ENCODE measurements at places on chromosomes 12 and 14. TPM values are rescaled to one million over a fixed set of nuclear protein-coding genes. Genes with fewer than 3 reads are reported as not detected.

C1R gene
- 80.1 TPM for total RNA-seq

- peak; percentile 17 for DNase-seq
Measured at GRCh38 chr12:27754795-27755194, 25.2 kb upstream of the KLHL42 start.

DNA sequence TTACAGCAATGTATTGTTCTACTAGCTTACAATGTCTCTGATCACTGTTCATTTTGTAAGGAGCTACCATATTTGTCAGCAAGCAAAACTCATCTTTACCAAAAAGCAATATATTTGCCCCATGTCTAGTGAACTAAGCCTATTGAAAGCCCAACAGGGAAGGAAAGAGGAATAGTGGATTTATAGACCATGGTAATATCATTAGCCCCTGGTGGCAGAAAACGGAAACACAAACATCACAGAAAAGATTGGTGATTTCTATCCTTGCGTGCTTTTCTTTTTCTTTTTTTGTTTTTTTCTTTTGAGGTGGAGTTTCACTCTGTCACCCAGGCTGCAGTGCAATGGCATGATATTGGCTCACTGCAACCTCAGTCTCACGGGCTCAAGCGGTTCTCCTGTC lies 1562.4 kb upstream of the TMEM132C start:
- DNase-seq: no peak

DNA sequence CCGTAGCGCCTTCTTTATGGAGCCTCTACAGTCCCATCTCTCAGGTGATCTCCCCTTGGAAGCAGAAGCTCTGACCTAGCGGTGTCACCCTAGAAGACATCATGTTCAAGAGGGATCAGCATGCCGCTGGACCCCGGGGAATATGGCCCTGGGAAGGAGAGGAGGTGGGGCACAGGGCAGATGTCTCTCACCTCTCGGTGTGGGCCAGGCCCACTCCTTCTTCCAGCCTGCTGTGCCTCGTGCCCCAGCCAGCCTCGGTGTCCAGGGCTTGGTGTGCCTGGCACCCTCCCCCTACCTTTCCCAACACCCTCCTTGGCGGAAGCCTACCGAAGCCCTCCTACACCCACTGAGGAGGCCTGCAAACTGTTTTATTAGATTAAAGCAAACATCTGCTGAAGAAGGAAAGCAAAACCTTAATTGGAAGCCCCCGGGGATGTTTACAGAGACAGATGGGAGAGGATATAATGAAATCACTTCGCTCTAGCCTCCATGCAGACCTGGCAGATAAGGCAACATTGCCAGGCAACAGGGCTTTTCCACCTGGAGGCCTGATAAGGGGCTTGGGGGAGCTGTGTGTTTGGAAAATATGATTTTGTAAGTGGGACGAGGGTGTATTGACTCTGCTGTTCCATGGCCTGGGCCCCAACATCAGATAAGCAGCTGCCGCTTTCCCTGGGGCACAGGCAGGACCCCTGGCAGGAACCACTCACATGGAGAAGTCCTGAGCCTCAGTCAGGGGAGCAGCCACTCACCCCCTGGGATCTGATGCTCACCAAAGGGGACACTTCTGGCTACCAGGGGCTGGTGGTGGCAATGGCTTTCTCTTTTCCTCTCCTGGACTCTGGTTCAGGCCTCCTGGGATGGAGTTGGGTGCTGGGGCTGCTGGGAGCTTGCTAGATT lies 5.7 kb upstream of the CHGA start:
- DNase-seq: no peak

GRCh38 chr12:77980782-77981181 lies 150.1 kb downstream of the NAV3 start:
- DNase-seq: no peak
